Tibial nerve (tissue), 4 donors: ENCODE measurements at places on chromosomes 11 and 22. TPM values are rescaled to one million over a fixed set of nuclear protein-coding genes. Genes with fewer than 3 reads are reported as not detected.

The RIMBP3C gene
- total RNA-seq, result 0.30 TPM

- no peak for DNase-seq
These were observed 40.8 kb upstream of the PCF11 start for GRCh38 chr11:83116015-83116641.

The ASPHD2 gene
- 1.2 TPM for total RNA-seq

The KLHDC7B gene
- total RNA-seq, result not detected

GRCh38 chr22:37337204-37337943, 55.1 kb downstream of the CYTH4 start:
- no peak for DNase-seq

The UQCC3 gene
- 7.6 TPM for total RNA-seq

- DNase-seq, result no peak
These were observed 9.6 kb downstream of the OR52K1 start for GRCh38 chr11:4491878-4492606.

- DNase-seq, result no peak
These were observed 26.0 kb downstream of the FDX1 start for GRCh38 chr11:110455718-110456117.

GRCh38 chr11:132042296-132042695, 671.9 kb downstream of the NTM start:
- DNase-seq, result no peak

DNA sequence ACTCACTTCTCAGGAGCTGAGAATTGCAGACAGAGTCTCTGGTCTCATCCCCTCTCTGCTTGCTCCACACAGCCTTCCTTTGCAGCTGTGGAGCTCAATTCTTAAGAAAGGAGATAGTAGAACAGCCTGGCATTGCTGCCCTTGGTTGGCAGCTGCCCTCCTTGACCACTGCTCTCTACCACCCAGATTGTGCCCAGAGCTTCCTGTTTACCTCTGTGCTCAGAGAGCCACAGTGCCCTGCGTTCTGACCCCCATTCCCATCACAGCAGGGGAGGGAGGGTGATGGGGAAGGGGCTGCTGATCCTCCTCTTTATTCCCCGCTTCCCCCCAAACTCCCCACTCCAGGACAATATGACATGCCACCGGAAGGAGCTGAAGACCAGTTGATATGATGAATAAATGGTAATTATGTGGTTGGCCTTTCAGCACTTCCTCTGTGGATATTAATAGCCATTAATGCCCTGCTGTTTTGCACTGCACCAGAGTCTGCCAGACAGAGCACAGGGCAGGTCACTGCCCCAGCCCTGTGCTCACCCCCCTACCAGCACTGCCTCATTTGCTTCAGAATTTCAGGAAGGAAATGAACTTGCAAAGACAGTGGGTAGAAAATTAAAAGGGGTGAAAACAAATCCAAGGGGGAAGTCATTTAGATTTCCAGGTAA, 426.8 kb upstream of the CADM1 start:
- DNase-seq, result no peak

DNA sequence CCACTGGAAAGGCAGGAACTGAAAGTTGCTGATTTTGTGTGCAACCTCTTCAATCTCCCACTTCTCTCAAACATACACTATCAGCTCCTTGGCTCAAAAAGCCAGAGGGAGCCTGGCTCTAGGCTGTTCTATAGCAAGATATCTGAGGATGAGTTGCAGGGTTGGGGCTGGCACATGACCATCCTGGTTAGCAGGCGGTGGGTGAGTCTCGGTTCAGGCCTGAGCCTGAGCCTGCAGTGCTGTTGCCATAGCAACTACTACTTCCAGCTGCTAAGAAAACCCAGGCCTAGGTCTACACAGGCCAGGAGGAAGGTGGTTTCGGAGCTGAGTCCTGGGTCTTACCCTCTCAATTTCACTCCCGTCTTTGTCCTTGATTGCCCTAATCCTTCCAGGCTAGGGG, 39.0 kb downstream of the CWC15 start:
- no peak for DNase-seq

DNA sequence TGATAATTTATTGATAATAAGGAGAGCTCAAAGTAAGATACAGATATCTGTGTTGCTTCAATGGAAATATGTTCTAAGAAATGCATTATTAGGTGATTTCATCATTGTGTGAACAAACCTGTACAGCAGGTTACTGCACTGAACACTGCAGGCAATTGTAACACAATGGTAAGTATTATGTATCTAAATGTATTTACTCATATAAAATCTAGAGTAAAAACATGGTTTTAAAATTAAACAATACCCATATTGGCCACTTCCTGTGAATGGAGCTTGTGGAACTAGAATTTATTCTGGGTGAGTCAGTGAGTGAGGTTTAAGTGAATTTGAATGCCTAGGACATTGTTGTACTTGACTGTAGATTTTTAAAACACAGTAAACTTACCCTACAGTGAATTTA, 722.9 kb upstream of the RAG2 start:
- no peak for DNase-seq

DNA sequence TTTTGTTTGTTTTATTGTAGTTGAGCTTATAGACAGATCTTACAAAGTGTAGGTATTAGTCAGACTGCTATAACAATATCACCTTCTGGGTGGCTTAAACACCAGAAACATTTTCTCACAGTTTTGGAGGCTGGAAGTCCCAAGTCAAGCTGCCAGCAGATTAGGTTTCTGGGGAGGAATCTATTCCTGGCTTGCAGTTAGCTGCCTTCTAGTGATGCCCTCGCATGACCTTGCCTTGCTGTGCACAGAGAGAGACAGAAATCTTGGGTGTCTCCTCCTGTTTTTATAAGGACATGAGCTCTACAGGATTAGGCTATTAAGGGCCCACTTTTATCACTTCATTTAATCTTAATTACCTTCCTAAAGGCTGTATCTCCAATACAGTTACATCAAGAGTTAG, 1635.2 kb downstream of the FAM181B start:
- no peak for DNase-seq

DNA sequence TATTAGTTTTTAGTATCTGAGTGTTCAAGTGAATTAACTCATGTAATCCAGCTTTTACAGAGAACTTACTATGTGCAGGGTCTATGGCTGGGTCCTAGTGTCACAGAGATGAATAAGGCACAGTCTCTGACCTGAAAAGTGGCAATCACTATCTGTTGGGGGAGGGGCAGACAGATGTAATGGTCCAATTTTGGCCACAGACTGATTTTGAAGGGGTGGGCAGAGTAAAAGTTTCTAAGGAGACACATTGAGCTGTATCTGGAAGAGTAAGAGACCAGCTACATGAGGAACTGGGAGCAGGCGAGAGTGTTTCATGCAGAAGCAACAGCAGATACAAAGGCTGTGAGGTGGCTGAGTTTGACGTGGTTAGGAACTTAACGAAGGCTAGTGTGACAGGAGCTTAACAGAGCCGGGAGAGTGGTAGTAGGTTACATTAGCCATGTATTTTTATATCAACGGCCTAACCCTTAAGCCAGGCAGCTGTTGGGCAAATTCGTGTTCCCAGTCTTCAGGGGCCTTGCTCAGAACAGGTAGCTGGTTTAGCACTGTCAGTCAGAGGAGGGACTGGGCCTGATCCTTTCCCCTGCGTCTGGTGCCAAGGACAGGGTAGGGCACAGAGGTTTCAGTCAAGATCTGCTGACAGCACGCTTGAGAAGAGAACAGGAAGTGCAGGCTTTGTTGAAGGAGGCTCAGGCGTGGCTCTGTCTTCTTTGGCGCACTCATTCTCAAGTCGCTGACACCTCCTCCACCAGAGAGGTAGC, 1.4 kb upstream of the STIM1 start:
- no peak for DNase-seq

DNA sequence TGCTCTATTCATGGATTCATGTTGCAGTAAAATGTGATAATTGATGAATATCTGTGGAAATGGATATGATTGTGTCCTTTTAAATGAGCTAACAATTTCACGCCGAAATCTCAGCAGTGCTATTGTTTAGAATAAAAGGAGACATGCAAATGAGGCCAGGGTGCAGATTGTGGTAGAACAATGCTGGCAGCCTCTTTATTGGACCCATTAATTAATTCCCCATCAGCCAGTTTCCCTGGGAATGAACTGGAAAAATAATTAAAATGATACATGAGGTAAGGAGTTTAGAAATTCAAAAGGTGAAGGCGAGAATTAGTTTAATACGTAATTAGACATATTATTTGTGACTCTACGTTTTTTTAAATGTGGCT, 306.2 kb downstream of the TBC1D22A start:
- no peak for DNase-seq

DNA sequence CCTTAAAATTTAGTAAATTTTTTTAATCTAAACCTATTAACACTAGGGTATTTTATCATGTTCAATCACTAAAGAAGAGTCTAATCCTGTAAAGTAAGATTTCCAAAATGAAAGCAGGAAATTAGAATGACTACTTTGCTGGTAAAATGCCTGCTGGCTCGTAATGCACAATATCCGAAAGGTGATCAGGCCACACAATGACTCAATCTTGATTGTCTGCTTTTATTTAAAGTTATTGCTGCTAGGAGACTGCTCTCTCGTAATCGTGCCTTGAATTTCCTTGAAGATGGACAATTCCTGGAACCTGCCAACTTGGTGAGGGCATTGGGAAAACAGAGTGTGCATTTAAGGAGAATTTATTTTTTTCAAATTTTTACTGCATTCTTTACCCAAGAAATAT, 1786.5 kb upstream of the RAG2 start:
- DNase-seq, result no peak

The NXPE2 gene
- not detected for total RNA-seq

DNA sequence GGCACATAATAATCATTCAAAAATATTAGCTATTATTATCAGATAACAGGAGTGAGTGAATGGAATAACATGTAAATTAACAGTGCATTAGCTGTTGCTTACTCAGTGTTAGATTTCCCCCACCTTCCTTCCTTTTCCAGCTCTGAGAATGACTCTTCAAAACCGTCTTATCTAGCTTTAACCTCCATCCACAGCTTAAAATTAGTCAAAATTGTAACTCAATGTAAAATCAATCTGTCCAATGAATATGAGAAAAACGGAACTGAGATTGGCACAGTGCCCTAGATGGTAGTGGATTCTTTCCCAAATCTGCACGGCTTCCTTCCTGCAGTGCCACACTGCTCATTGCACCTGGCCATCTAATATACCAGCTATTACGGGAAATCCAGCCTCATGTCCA, 156.8 kb upstream of the BDNF start:
- no peak for DNase-seq

DNA sequence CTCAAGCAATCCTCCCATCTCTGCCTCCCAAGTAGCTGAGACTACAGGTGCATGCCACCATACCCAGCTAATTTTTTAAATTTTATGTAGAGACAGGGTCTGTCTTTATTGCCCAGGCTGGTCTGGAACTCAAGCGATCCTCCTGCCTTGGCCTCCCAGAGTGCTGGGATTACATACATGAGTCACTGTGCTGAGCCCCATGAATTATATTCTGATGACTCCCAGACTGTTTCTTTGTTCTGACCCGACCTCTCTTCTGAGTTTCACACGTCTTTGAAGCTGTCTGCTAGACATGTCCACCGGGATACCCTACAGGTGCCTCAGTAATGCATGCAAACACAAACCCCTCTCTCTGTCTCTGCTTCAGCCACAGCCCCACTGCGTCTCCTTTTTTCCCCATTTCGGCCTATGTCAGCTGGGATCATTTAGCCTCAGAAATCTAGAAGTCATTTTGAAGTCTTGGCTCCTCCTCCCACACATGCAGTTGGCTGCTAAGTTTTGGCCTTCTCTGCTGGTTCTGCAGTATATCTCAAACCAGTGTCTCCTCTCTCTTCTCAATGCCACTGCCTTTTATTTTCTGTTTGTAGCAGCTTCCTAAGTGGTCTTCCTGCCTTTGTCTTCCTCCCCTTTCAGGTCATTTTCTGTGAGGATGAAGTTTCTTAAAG, 4.8 kb downstream of the VPS26B start:
- no peak for DNase-seq

- no peak for DNase-seq
These were observed 9.8 kb upstream of the USP2 start for GRCh38 chr11:119391275-119391674.

The OR8G1 gene
- total RNA-seq, result not detected

- DNase-seq, result no peak
These were observed 134.2 kb downstream of the RBFOX2 start for GRCh38 chr22:35894464-35894878.

- DNase-seq, result no peak
These were observed 53.3 kb downstream of the SCN3B start for GRCh38 chr11:123601136-123601535.

GRCh38 chr22:43812890-43813289, 785 bp upstream of the EFCAB6 start:
- DNase-seq, result no peak

The LRRC10B gene
- total RNA-seq, result 0.98 TPM

- DNase-seq, result no peak
These were observed 848.3 kb downstream of the TBC1D22A start for GRCh38 chr22:47610764-47611163.

GRCh38 chr11:107999759-108000455, 8.8 kb upstream of the CUL5 start:
- DNase-seq, result no peak
